ENCODE measurements at places on chromosomes 3 and 15.

DNA sequence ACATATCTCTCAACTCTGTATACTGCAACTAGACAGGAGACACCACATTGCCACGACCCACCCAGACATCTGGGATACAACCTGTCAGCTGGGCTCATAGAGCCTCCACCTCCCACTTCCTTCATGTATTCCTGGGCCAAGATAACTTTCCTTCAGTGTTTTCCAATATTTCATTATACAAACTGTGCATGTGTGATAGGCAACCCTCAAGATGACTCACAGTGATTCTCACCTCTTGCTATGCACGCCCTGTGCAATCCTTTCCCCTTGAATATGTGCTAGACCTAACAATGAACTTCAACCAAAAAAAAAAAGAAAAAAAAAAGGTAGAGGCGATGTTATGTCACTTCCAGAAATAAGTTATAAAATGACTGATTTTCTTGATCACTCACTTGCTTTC is 138.0 kb upstream of the ALCAM start:
- DNase-seq = no peak

GRCh38 chr15:53307952-53308624 is 451.4 kb downstream of the WDR72 start:
- DNase-seq = no peak

- DNase-seq = no peak
These were observed 128.0 kb upstream of the MRPL3 start for GRCh38 chr3:131630807-131631206.

- no peak for DNase-seq
These were observed 5.1 kb downstream of the FSIP1 start for GRCh38 chr15:39777496-39777895.

- DNase-seq = no peak
These were observed 126.4 kb downstream of the GREM1 start for GRCh38 chr15:32844118-32844711.

DNA sequence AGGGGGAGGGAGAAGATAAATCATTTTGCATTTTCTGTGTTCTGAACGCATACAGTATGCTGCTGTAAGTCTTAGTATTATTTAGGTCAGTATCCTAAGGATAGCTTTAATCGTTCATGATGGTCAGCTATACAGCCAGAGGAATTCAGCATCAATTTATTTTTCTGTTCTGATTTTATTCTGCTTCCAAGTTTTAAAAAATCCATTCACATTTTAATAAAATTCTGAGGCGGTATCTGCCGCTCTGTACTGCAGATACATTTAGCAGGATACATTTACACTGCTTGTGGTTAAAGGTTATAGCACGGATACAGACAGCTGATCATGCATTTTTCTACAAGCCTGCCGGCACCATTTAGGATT is 17.8 kb downstream of the ZBTB38 start:
- no peak for DNase-seq

DNA sequence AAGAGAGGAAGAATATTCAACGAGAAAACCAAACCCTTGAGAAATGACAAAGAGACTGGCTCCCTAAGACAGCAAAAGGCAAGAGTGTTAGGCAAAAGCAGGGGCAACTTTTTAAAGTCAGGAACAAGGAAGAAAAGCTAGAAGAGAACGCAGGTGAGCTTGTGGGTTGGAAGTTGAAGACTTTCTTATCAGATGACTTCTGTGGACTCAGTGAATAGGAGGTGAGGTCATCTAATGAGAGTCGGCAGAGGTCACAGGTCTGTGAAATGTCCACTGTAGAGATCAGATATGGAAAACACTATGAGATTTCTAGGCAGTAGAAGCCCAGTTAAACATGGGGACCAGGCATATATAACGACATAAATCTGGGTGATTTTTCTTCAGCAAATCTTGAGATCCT is 27.2 kb upstream of the TNIK start:
- no peak for DNase-seq

DNA sequence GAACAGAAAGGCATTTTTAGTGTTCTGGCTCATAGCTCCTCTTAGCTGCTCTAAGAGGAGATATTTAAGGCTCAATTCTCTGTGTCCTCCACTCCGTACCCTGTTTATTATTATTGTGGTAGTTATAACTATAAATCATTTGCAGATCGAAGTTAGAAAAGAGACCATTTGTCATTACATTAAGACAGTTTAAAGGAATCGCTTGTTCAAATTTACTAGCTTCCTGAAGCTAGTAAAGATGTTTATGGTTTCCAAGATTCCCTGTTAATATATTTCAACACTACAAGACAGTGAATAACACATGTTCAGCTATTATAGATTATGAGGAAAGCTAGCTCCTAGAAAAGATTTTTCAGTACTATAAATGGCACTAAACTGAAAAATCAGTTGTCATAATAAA is 12.6 kb downstream of the ATXN7 start:
- no peak for DNase-seq

GRCh38 chr3:39183211-39184080 is 8.9 kb downstream of the XIRP1 start:
- no peak for DNase-seq

- no peak for DNase-seq
These were observed 11.4 kb downstream of the ACAA1 start for GRCh38 chr3:38125305-38126120.

DNA sequence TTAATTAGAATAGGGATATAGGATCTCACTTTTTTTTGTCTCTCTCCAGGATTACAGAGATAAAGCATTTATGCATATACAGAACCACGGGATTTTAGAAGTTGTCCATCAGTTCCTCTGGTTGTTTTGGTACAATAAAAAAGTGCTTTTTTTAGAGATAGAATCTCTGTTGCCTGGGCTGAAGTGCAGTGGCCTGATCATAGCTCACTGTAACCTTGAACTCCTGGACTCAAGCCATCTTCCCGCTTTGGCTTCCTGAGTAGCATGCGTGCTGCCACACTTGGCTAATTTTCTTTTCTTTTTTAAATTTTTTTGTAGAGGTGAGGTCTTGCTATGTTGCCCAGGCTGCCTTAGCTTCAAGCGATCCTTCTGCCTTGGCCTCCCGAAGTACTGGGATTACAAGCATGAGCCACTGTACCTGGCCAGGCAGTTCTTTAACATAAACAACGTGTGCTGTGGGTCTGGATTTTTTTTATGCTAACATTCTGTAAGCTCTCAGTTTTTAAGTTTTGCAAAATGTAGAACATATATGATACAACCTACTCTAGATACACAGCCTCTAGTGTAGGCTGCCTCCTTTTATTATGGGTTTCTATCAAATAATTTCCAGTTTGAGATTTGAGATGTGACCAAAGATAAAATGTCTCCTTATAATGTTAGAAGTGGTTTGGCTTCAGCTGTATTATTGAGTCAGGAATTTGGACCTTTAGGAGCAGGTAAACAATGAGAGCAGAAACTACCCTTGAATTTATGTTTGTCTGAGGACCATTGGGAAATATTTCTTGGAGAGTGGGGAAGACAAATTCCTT is 57.4 kb upstream of the ULK4 start:
- DNase-seq = no peak

DNA sequence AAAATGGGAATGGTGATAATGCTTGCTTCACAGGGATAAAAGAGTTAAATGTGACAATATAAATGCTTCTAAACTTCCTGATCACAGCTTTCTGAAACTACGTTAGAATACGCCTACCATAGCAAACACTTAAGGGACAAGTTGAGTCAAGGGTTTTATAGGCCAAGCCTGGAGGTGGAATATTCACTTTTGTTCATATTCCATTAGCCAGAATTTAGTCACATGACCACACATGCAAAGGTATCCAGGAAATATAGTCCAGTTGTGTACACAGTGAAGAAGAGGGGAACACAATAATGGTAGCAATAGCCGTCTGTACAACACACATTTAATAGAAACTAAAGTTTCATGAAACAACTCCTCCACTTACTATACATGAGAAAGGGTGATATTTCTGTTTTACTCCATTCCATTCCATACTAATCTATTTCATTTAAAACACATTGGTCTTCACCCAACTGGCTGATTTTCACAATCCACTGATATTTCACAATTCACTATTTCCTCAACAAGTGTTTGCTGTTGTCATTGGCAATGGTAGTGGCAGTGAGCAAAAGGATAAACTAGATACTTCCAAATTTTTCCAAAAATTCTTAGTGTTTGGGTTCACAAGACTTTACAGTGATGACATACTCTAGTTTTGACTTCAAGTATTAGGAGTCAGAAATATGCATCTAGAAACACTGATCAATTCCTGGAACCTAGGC is 270.9 kb downstream of the ERC2 start:
- no peak for DNase-seq

DNA sequence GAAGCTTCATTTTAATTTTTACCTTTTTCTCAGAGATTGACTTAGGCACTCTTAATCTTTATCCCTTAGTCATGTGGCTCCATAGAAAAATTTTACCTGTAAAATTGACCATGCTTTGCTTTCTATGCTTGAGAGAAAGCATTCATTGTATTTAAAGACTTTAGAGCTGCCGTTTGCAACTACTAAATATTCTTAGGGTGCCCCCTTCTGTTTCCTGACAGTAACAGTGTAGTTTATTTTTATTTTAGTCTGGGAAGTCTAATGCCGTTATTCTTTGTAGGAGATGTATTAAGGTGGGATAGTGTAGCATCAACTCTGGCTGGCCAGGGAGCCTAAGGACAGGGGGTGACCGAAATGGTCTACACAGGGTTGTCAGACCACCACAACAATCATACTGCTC is 84.5 kb upstream of the SYNPR start:
- no peak for DNase-seq

GRCh38 chr15:58069008-58069407 is 3.5 kb upstream of the ALDH1A2 start:
- no peak for DNase-seq

DNA sequence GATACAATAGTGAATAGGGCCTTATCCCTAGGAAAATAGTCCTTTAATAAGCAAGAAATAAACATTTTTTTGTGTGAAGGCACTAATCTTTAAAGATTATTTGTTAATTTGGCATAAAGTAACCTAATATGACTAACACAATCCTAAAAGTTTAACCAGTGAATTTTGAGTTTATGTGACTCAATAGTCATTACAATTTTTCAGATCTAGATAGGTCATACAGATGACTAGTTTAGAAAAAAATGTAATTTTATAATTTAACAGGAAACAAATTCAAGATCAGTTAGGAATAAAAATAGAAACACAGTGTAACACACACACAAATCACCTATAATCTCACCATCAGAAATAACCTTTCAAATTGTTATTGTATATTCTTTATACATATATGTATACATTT is 620.7 kb upstream of the ALCAM start:
- DNase-seq = no peak

DNA sequence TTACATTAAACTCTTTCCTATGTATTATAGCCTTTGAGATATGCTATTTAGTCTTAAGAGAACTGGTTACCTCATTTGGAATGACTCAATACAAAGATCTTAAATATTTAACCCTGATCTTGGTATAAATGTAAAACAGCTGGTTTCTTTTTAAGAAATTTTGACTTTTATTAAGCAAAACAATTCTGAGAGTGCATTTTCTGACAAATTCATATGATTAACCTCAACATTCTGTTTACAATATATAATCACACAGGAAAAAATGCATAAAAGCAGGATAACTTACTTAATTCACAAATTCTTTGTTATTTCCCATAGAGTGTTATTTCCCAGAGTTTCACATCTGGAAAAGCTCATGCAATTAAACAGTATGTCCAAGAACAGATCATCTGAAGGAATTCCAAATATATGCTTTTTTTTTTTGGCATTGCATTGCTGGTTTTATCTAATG is 400.4 kb upstream of the THBS1 start:
- no peak for DNase-seq

GRCh38 chr3:171039674-171040073 is 13.2 kb upstream of the SLC2A2 start:
- DNase-seq = no peak

Measured in activated T-helper 1 cell treated with anti-CD3 and anti-CD28 coated beads, Interleukin-2, amount 50 U/mL, for 16 hours (primary cell).